Naive B cell (primary cell): ENCODE measurements at places on chromosomes 12 and 14. TPM values are rescaled to one million over a fixed set of nuclear protein-coding genes. Genes with fewer than 3 reads are reported as not detected.

Gene OSBPL8
- 111 TPM for polyA plus RNA-seq

Gene BMP4
- not detected for polyA plus RNA-seq

Gene LUM
- not detected for polyA plus RNA-seq

Gene TMEM106C
- polyA plus RNA-seq = 37.7 TPM

Gene SETD1B
- 3.0 TPM for polyA plus RNA-seq

Gene NTF3
- not detected for polyA plus RNA-seq

Gene TAS2R43
- not detected for polyA plus RNA-seq

Gene GPD1
- not detected for polyA plus RNA-seq

Gene RSRC2
- 28.0 TPM for polyA plus RNA-seq

Gene PPP1R36
- not detected for polyA plus RNA-seq

GRCh38 chr12:82874945-82875344, 188.2 kb downstream of the TMTC2 start:
- no peak for DNase-seq

DNA sequence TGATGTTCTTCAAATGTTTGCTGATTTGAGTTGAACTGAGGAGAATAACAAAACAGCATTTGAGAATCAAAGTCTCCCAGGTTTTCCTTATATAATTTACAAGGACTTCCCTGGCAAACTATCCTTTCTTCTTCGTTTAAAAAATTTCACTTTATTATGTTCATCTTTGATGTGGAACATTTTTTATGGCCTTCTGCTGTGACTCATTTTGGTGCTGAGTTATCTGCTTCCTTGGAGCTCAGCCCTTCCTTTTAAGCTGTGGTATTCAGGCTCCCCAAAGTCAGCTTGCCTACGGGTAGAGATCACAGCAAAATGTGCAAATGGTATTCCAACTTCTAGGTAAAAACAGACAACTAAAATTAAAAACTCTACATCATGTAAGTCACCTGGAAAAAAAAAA, 1.4 kb upstream of the ANO4 start:
- no peak for DNase-seq

GRCh38 chr14:77809011-77809410, 9.1 kb downstream of the ADCK1 start:
- DNase-seq = no peak

GRCh38 chr12:1579651-1580435, 14.5 kb downstream of the FBXL14 start:
- DNase-seq = no peak

DNA sequence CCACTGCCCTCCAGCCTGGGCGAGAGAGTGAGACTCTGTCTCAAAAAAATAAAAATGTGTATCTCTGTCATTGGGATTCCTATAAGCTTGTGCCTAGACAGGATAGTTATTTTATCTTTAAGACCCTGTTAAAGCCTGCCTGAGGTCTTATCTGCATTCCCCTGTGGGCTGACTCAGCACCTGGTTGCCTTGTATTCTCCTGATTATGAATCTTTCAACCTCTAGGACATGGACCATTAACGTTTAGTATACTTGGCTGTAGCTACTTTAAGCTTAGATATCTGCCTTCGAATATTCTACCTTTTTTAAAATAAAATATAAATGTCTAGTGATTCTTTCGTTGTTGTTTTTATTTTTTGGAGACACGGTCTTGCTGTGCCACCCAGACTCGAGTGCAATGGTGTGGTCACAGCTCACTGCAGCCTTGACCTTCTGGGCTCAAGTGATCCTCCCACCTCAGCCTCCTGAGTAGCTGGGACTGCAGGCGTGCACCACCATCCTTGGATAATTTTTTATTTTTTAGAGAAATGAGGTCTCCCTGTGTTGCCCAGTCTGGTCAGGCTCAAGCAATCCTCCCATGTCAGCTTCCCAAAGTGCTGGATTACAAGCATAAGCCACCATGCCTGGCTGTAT, 41.3 kb downstream of the RESF1 start:
- no peak for DNase-seq

GRCh38 chr14:88142997-88143396, 138.1 kb downstream of the GPR65 start:
- DNase-seq = no peak

GRCh38 chr14:72549026-72549425, 344.9 kb downstream of the DPF3 start:
- no peak for DNase-seq

DNA sequence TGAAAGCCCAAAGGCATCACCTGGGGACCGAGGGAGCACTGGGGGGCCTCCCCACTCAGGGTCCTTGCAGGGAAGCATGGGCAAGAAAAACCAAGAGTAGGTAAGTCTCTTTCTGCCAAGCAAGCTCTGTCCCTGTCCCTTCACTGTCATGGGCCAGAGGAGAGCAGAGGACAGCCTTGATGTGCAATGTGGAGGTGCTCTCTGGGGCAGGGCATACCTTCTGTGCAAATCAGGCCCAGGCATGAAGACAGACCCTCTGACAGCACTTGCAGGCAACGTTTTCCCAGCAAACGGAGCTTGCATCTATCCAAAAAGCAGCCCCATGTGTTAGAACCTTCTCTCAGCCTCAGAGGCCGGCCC, 192.5 kb upstream of the PWP1 start:
- DNase-seq = no peak

GRCh38 chr14:78997811-78998210, 827.6 kb downstream of the NRXN3 start:
- DNase-seq = no peak

DNA sequence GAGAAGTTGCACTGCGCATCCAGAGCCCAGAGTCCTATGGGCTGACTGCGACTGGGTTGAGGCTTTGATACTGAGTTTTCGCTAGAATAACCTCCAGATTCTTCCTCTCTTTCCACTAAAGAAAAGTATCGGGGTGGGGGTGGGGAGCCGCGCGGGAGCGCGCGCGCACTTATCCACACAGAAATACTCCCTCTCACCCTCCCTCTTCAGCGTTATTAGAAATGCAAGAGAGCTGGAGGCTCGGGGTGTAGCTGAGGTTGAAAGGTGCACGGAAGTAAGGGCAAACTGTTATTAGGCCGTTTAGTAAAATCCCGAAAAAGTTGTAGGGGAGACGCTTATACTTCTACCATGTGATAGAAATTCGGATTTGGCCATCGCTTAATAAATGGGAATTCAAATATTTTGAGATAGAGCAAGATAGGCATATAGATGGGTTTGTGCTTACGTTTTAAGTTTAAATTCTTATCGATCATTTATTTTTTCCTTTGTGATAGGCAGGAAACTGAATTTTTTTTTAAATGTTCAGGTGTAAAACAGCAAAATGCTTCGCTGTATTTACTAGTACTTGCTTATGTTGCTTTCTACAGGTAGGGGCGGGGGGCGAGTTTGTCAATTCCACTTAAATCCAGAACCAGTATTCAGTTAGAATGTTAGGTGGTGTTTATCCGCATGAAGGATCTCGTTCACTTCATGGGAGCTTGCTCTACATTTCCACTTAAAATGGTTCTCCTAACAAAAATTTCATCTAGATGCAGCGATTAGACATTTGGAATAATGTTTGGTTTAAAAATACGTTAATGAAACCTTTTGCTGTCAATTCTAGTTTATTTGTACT, 1.1 kb downstream of the ARHGAP5 start:
- DNase-seq = peak; percentile 21

DNA sequence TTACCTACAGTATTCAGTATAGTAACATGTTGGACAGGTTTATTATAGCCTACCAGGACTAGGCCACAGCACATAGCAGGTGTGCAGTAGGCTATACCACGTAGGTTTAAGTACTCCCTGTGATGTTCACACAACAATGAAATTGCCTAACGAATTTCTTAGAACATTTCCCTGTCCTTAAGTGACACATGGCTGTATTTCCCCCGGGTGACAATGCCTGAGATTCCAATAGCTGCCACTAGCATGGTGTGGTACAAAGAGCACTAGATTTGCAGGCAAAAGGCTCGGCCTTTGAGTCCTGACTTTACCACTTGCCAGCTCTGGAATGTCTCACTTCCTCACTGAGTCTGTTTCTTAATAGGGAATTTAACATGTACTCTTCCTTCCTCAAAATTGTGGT, 19.7 kb downstream of the PTPN21 start:
- DNase-seq = no peak

DNA sequence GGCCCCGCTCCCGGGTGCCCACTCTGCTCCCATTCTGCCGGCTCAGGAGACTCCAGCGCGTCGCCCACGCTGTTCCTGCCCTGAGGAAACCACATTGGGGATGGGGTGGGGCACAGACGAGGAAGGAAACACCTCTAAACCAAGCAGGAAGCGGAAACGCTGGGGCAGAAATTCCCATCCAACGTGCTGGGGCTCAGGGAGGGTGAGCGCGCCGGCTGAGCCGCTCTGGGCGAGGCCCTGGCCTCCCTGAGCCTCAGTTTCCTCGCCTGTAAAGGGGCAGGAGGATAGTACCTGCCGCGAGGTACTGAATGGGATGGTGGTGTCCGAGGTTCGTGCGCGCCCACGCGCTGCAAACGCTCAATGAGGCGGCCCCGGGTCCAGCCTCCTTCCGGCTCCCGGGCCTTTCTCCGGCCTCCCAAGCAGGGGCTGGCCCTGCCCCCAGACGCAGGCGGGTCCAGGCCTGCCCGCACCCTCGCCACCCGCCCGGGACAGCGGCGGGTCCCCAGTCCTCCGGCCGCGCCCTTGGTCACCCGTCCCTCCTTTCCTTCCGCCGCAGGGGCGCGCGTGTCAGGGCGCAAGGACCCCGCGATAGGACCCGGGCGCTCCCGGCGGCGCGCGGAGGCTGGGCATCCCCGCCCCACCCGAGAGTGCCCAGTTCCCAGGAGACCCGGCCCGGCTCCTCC, 673 bp downstream of the BEGAIN start:
- no peak for DNase-seq

- DNase-seq = no peak
Observed at GRCh38 chr14:104100171-104101085, 14.9 kb downstream of the ASPG start.

- no peak for DNase-seq
Observed at GRCh38 chr12:116601933-116602810, 43.0 kb downstream of the MAP1LC3B2 start.

DNA sequence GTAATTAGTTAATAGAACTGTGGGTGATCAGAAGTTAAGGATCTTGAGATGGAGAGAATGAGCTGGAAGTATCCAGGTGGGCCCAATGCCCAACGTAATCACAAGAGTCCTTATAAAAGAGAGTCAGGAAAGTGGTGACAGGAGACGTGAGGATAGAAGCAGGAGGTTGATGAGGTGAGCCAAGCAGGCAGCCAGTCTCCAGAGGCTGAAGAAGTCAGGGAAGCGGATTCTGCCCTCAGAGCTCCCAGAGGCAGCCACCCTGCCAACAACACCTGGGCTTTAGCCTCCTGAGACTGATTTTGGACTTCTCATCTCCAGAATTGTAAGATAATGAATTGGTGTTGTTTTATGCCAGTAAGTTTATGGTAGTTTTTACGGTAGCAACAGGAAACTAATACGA, 10.1 kb upstream of the SAV1 start:
- DNase-seq = no peak

DNA sequence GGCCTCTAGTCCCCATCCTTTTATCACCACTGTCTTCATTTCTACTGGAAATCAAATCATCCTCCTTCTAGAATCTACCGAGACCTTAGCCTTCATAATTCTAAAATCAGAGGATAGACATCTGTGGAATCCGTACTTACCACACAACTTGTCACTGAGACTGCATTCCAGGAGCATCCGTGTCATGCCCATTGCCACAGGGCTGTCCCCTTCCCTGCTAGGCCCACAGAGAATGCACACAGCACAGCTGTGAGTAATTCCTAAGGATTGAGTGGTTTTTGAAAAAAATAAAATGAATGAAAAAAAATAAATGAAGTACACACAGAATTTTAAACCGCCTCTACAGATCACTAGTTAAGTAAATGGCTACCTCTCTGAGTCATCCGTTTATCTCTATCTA, 21.0 kb upstream of the MAGOHB start:
- no peak for DNase-seq
